ENCODE measurements at places on chromosomes 2 and 18.
A peak's percentile ranks its signal among the peaks of the same experiment; 100 is the strongest.

DNA sequence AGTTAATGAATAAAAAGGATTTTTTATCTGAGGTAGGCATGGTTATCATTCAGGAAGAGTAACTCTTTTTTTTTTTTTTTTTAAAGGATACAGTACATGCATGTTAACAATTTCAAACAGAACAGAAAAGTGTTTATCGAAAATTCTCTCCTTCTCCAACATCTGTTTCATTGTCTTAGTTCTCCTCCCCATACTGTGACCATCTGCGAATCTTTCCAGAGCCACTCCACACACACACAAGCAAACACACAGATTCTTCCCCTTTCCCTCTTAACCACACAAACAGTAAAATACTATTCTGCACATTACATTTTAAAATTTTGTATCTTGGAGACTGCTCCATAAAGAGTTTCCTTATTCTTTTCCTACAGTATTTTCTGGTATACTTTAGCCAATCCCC lies 38.0 kb downstream of the NPC1 start:
- DNase-seq: no peak

DNA sequence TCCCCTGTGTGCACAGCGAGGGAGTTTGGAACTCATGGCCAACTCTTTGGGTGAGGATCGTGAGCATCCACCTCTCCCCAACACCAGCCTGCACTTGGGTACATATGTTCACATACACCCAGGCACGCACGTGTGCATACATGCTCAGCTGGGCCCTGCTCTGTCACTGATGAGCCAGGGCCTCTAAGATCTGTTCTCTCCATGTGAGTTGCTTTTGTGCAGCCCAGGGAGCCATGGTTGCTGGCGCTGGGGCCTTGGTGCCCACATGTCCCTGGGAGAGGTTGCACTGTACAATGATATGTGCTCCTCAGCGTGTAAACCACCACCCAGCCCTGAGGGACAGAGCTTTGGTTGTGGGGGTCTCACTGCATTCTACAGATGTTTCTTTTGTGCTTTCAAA lies 44.1 kb downstream of the KLHL29 start:
- DNase-seq: no peak

GRCh38 chr2:69518841-69519240 lies 81.6 kb upstream of the NFU1 start:
- DNase-seq: no peak

DNA sequence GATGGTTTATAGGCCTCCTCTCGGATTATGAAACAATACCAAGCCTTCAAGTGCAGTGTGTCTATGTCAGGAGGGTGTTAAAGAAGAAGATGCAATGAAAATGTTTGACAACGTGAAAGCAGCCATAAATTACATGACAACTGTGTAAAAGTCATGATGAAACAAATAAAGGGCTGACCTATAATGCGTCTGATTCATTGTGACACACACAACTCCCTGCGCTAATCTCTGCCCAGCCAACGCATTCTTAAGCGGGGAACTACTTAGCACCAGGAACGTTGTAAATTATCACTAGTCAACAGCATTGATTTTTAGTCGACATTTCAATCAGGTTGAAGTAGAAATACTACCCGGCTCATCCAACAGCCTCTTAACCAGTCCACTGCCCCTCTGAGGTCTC lies 26.8 kb downstream of the BCL11A start:
- no peak for DNase-seq

DNA sequence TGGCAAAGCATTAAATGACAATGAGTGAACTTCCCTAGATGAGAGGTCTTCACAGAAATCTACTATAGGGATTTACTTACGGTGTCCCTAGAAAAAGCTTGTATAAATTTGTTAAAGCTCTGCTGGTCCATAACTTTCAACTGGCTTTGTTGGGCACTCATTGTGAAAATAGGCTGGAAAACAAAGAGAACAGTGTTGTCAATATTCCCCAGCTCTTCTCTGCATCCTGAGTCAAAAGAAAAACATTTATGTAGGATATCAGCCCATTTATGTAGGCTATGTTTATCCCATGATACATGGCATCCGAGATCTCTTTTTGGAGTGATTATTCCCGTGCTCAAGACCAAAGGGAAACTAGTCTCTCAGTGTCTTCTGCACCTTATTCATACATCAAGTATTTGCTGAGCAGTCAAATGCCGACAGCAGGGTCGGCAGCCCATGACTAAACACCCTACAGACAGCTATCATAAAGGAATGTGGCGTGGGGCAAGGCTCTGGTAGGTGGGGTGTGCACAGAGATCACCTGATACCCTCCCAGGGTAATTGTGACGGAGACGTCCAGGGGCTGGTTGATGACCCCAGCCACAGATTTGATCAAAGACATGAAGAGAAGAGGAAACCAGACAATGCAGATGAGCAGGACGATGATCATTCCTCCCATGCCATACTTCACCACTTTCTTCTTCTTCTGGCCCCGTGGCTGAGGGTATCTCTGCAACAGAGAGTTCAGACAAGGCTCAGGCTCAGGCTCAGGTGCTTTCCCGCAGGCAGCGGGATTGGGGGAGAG lies 155.9 kb downstream of the NAPG start:
- no peak for DNase-seq

- peak; percentile 1 for DNase-seq
Measured at GRCh38 chr2:176589825-176590440, 320.7 kb downstream of the MTX2 start.

GRCh38 chr2:165787334-165787733 lies 6.7 kb downstream of the GALNT3 start:
- no peak for DNase-seq

DNA sequence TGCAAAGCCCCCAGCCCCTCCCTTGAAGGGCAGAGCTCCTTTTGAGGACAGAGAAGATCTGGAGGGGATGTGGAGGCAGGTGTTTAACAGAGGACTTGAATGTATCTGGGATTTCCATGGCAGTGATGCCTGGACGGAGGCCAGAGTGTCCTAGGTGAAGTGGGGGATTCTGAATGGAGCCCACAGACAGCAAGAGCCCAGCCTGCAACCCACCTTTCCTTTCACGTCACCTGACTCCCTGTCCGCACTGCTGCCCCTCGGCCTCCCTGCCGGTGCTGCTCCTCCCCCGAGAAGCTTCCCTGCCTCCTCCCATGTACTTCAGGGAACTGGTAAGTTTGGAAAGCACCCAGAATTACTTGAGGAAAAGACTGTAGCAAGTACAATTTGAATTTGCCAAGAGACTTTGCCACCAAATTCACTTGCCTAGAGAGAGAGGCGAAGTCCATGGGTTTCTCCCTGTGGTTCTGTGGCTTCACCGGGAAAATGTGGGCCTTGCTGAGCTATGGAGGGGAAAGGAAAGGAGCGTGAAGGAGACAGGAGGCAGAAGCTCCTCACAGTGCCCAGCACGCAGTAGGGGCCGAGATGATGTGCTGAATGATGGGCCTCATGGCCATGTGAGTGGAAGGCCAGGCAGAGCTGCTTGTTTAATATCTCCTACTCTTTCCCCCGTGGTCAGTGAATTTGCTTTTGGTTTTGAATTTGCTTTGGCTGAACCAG lies 13.9 kb upstream of the ASPRV1 start:
- no peak for DNase-seq

DNA sequence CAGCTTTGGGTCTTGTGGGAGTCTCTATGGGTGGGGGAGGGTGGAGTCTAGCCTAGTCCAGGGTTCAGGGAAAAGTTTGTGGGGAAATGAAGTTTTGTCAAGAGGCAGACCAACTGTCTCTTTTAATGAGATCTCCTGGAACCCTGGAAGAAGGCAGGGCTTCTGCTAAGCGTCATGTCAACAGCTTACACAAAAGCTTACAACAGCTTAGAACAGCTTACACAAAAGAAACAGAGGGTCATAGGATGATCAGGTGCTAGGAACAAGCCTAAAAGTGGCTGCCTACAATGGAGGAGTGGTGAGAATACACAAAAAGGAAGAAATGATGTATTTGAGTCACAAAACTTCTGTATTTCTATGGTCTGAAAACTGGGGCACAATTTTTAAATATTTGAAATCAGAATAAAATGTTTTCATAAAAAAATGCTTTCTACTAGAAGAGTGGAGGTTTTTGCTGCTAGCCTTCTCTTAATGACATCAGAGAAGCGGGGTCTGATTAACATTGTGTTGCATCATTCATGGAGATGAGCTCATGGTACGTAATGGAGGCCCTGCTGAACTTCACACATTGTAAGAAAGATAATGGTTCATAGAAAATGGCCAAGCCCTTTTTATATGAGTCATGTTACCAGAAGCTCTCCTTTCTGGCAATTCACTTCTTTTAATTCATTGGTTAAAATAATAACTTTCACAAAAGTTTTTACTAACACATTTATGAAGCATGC lies 351.0 kb downstream of the PIK3C3 start:
- DNase-seq: no peak

GRCh38 chr18:58552057-58552461 lies 76.8 kb downstream of the ALPK2 start:
- DNase-seq: peak; percentile 87

DNA sequence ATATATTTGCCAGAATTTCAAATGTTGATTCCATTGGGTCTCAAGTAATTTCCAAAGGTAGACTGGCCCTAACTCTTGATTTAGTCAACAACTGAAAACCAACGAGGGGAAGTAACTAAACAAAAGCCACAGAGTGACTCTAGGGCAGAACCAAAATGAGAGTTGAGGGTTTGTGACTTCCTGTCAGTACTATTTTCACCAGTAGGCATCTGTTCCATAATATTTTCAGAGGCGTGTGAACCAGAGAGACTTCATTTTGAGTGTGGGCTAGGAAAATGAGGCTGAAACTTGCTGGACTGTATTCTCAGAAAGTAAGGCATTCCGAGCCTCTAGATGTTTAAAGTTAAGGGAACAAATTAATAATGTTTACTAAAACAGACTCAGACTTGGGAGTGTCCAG lies 70.6 kb downstream of the GDF7 start:
- no peak for DNase-seq

DNA sequence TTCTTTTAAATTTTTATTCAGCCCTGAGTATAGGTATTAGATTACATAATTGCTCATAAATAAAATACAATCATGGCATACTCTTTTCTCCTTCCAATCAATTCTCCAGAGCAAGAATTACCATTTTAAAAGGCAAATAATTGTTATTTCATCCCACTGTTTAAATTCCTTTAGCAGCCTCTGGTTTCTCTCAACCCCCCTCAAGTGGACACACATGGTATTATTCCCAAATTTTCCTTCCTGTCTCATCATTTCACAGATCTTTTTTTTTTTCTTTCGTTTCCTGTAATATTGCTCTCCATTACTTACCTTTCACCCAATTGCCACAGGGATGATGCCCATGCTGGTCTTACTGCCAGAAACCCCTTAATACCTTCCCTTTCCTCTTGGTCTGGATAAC lies 385.2 kb downstream of the RIT2 start:
- DNase-seq: peak; percentile 50

GRCh38 chr2:108324531-108325255 lies 36.0 kb downstream of the SULT1C2 start:
- DNase-seq: no peak

GRCh38 chr2:2708575-2709430 lies 377.7 kb upstream of the MYT1L start:
- no peak for DNase-seq

DNA sequence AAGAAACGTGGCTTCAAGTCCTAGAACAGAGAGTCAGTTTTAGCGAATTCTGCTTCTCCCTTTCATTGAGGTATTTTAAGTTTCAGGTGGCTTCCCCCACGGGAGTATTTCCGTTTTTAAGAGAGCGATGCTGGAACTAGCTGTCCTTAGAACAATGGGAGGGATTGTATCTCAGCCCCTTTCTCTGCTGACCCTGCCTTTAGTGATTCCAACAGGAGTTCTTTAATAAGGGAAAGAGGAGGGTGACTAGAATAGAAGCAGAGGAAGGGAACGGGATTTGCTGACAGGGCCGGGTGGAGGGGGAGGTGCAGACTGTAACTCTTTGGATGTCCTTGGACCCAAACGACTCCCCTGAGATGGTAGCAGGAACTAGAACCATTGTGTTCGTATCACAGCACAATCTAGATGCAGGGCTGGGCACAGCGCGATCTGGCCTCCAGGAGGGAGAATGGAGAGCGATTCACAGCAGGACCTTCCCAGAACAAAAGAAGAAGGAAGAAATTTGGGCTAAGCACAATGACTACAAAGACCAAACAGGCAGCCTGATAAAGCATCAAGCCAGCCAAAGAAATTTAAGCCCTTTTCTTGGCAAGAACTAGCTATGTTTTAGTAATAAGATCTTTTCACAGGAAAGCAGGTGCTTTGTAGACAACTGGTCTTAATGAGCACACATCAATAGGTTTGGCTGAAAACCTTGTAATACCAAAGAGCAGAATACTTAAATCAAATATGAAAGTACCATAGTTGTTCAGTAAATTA lies 15.8 kb upstream of the RTTN start:
- peak; percentile 64 for DNase-seq

DNA sequence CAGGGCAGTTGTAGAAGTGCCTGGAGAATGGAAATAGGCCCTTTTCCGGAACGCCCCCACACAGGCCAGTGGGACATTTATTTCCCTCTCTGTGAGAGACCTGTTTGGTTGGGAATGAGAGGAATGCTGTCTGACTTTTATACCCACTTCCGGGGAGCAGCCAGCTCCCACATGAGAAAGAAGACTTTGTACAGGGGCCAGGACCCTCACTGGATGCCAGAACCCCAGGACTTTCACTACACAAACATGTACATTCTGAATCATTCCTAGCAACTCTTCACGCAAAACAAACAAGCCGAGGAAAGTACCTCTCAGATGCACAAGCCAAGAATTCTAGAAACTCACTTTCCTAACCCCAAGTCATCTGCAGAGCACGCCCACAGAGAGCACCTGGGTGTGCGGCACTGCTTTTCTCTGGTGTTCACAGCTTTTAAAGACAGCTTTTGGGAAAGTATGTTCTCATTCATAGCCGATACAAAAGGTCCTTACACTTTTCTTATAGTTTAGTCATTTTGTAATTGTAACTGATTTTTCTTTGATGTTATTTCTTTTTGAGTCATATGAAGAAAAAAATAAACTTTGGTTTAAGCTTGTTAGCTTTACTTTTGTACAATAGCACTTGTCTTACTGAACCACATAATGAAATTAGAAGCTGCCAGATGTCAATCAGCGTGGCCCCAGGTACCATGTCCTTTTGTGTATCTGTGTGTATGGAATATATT lies 856.1 kb upstream of the ID2 start:
- DNase-seq: no peak

DNA sequence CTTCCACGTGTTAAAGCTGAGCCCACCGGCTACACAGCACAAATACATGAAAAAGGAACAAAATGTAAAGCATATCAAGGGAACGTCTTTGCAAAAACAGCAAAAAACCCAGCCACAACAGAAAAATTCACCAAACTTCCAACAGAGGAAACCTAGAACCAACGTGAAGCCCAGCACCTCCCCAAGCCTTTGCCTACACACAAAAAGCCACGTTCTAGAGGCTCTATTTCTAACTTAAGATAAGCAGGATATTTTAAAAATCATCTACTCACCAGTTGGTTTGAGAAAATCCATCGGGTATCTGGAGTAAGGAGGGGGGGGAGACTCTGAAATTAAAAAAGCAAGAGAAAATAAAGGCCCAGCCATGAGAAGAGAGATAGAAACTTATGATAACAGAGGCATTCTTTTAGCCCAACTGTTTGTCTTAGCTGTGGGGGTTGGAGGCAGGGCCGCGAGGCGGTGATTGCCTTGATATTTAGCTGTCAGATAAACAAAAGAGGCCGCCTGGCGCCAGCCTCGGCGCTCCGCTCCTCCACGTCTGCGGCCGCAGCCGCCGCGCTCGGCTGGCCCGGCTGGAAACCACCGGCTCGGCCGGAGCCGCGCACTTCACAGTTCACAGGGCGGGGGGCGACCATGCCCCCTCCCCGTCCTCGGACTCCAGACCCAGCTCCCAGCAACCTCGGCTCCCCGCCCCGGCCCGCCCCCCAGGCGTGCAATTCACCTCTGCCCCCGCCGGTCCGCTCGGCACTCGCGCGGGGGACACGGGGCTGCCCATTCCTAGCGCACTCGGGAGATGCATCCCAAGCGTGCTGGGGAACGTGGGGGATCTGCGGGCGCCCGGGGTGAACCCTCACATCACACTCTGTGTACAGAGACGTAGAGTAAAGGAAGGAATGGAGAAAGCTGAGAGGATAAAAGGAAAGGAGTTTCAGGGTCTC lies 2.4 kb downstream of the SMAD7 start:
- peak; percentile 90 for DNase-seq

All from NCI-H146 (cell line).